ENCODE measurements at places on chromosomes 3 and 15.

DNA sequence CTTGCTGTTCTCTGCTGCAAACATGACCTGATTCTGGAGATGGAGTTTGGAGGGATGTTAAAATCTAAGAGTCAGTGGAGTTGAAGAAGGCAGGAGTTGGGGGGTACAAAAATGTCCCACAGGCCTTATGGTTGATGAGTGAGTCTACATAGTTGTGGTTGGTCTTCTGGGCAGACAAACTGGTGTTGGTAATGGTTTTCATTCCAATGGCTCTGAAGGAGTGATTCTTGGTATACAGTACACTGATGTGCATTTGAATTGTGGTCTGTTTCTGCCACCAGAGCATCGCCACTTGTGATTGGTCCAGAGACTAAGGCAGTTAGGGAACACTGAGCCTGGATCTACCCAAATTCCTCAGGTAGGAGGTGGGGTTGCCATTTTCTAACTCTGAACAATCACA lies 514.1 kb upstream of the CFAP20DC start:
- DNase-seq = no peak

DNA sequence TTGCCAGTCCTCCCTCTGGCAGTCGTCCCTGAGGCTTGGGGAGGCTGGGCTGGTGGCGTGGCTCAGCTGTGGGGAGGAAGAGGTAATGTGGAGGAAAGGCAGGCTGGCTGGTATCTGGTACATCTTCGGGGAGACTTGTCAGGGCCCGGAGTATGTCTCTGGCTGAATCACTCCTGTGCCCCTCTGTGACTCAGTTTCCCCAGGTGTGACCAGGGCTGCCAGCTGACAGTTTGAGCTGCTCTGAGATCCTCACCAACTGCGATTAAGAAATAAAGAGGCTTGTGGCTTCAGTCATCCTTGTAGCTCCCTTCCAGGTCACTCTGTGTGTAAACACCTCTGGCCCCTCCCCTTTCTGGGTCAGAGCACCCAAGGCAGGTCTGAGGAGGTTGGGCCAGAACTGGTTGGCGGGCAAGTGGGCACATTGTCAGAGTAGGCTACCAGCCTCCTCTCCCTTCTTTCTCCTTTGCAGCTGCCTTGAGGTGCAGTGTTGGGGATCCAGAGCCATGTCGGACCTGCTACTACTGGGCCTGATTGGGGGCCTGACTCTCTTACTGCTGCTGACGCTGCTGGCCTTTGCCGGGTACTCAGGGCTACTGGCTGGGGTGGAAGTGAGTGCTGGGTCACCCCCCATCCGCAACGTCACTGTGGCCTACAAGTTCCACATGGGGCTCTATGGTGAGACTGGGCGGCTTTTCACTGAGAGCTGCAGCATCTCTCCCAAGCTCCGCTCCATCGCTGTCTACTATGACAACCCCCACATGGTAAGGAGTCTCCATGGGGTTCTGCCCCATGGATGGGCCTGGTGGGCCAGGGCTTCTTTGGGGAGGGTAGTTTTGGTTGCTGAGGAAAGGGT lies 3.0 kb downstream of the TEX264 start:
- DNase-seq = no peak

DNA sequence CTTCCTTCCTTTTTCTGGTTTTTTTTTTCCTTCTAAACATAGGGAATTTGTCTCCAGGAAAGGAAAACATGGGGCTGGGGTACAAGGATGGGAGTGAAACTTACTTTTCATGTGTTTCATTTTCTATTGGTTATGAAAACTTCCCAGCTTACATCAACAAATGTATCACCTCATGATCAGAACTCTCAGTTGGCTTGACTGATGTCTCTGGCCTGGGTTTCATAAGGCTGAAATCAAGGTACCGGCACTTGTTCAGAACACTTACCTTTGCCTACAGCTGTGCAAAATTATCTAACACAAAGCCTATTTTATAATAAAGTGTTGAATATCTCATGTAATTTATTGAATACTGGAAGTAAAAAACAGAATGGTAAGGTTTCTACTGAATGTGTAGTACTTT lies 91.8 kb upstream of the STT3B start:
- DNase-seq = no peak

- DNase-seq = no peak
Measured at GRCh38 chr15:50218691-50219090, 36.7 kb downstream of the SLC27A2 start.

DNA sequence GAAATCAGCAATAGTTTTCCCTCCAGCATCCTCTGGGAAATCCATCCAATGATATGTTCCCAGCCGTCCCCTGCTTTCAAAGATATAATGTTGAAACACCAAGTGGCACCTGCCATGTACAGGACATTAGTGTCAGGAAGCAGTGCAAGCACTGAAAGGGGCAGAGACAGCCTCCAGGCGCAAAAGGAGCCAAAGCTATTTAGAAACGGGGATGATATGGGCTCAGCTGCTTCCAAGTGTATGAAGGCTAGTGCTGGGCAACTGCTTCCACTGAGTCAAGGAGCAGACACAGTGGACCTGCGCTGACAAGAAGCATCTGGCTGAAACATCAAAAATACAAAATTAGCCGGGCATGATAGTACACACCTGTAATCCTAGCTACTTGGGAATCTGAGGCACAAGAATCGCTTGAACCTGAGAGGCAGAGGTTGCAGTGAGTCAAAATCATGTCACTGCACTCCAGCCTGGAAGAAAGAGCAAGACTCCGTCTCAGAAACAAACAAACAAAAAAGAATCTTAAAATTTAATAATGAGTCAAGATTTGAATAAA lies 119.7 kb downstream of the AQP9 start:
- no peak for DNase-seq

Measured in mucosa of descending colon (tissue), 3 donors.